ENCODE measurements at places on chromosomes 1 and 21.

DNA sequence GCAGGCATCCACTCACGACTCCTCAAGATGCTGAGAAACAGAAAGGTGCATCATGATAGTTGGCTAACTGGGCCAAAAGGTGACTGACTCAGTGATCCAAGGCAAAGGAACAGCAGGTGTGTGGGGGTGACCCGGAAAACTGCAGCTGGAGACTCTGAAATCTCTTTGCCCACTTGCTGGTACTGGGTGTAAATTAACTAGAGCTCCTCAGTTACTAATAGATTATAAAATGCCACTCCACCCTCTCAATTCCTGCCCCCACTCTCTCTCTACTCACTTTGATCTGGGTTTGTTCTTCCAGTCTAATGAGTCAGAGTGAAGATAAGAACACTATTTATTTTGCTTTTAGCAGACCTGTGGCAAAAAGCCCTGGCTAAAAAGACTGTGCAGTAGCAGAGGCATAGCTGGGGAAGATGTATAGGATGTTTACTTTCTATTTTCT lies 7.2 kb upstream of the PIGC start:
- DNase-seq = no peak

DNA sequence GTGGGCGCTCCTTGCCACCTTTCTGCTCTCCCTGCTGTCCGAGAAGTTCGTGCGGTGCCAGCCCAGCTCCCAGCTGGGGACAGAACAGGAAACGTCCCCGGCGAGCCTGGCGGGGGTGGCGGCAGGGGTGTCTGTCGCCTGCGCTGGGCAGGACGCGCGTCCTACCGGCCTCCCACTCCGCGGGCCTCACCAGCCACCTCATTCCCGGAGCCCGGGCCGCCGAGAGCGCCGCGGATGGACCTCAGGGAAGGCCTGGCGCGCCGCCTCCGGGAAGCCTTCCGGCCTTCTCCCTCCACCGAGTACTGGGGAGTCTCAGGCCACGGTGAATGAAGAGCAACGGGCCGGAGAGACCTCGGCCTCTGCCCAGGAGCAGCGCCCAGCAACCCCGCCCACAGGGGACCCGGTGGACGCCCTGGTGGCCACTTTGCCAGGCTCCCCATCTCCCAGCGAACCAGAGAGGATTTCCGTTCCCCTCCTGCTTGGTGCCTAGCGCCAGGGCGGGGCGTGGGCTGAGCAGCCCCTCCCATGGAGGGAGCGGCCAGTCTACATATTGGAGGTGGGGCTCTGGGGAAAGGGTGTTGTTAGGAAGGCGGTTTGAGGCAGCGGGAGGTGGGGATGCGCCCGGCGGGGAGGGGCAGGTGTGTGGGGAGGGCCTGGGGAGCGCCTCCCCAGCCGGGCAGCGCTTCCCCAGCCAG lies 9.5 kb upstream of the TNFRSF14 start:
- no peak for DNase-seq

GRCh38 chr1:191608367-191608766 lies 549.9 kb upstream of the RGS18 start:
- no peak for DNase-seq

DNA sequence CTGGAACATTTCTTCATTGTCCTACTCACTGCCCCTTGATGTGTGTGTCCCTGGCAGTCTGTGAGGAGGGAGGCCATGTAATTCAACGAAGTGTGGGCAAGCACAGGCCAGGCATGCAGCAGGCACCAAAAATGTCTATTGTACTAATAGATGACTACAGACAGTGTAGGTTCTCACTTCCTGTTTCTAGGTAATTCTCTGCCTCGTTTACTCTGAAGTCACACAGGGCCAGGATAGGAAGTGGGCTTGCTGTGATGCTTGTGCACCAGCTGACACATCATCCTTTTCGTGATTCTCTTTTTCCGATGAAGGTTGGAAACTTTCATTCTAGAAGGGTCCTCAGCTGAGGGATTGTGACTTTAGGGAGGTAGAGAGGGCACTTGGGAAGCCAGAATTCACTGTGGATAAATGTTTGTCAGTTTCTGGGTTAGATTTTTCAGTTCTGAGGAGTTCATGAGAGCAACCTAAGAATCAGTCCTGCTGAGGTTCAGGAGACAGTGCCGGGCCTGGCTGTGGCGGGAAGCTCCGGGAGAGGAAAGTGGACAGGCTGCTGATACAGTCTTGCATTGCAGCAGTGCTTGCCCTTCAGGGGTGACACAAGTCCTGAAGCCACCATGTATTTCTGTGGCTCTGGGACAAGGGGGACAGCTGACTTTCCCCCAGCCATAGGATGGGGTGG lies 4.3 kb upstream of the CSF1 start:
- DNase-seq = no peak

DNA sequence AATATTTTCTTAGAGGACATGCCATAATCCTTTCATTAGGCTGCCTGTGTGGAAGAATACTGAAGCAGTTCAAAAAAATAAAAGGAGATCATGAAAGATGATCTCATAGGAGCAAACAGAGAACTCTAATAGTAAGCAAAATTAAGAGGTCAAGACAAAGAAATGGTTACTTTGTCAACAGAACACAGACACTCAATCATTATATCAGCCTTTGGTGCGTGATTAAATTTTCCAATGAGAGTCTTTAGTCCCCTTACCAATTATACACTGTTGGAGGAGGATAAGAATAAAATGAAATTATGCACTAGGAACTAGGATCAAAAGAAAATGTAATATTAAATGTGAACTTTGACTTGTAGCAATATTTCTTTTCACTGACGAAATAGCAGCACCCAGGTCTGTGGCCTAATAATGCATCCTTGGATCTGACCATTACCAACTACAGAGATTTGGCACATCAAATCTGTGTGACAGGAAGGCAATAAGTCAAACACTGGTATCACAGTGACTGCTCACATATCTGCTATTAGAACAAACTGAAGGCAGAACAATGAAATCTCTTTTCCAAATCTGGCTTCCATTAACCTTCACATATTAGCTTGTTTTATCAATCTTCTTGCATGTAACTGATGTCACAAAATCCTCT lies 1812.9 kb downstream of the PLA2G4A start:
- DNase-seq = no peak

DNA sequence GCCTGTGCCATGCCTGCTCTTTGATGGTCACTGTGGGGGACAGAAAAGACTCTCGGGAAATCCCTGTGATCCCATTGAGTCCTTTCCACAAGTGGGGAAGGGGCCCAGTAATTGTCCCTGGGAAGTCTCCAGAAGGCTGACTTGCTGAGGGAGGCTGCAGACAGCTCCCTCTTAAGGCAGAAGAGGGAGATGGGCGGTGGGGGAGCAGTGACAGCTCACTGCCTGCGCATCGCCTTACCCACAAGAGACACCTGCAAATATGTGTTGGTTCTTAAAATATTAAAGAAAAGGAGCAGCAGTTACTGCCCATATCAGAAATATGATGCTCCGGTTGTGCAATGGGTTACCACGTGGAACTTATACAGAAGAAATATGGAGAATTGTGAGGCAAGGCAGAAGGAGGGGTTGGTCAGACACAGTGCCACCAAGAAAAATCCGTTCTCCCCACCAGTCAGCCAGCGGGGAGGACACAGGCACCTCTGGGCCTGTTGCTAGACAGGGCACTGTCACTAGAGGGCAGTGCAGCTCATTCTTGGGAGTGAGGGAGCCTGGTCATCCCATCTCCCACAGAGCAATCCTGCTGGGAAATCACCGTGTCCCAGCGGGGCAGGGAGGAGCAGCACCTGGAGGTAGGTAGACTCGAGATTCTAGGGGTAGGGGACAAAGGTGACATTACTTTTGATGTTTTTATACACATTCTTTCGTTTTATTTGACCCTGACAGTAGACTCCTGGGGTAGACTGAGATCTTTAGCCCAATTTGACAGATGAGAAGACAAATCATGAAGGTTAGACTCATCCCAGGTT lies 6.9 kb upstream of the CAMK1G start:
- no peak for DNase-seq
